ENCODE measurements at places on chromosomes 1 and 21.

GRCh38 chr1:19423130-19423529 is 62.2 kb downstream of the CAPZB start:
- DNase-seq = no peak

DNA sequence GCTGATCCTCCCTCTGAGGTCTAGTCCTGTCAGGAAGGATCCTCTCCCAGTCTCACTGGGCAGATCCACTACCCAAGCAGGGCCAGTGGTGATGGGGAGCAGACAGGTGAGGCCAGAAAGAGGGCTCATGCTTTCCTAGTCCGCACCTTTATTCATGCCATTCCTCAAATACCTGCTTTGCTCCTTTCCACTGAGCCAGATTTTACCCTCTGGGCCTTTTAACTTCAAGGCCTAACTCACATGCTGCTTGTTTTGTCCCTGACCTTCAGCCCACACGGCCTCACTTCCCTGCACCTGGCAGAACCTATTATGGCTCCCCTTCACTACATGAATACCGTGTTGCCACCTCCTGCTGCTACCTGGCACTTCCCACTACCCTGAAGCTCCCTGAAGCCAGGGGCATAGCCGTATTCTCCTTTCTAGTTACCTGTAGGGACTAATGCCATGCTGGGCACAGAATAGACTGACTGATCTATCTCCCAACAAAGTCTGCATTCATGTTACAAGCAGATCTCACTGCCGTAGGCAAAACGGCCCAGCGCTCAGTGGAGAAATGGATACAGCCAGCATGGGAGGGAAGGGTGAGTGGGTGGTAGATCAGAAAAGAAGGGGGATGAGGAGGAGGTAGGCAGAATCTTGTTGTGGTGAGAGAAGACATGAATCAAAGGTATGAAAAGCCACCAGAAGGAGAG is 36.1 kb upstream of the GOLT1A start:
- no peak for DNase-seq

GRCh38 chr1:91381844-91382243 is 22.8 kb downstream of the HFM1 start:
- no peak for DNase-seq

- DNase-seq = no peak
These were observed 9.9 kb upstream of the COA7 start for GRCh38 chr1:52707927-52708655.

DNA sequence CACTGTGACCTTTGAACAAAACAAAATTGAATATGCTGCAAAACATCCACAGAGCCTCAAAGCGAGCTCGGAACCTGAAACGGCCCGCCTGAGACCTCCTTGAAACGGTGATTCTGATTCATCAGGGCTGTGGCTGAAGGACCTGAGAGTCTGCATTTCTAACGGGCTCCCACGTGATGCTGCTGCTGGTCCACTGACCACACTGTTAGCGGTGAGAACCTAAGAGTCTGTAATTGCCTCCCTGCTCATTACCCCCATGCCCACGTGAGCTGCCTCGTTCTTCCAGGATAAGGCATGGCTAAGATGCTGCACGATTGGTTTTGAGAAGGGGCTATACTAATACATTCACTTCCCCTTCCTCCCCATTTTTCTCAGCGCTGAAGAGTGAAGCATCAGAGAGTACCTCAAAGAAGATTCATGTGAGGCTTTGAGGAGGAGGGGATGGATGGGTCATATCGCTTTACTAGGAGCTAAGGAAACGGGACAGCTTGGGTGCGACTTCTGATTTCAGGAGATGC is 9.7 kb downstream of the TLR5 start:
- DNase-seq = no peak

DNA sequence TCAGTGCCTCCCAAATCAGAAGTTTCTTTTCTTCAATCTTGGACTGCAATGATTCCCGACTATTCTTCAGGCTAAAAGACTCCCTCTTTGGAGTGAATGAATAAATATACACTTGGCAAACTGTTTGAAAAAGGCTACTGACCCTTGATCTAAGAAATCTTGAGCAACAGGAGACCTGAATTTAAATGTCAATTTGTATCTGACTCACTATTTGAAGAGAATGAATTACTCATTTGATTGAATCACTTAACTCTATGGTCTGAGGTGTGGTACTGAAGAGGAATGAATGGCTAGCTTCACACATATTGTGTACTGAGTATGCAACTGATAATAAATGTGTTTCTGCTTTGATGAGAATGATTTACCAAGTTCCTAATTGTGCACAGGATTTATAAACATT is 4.6 kb upstream of the SMG7 start:
- no peak for DNase-seq

DNA sequence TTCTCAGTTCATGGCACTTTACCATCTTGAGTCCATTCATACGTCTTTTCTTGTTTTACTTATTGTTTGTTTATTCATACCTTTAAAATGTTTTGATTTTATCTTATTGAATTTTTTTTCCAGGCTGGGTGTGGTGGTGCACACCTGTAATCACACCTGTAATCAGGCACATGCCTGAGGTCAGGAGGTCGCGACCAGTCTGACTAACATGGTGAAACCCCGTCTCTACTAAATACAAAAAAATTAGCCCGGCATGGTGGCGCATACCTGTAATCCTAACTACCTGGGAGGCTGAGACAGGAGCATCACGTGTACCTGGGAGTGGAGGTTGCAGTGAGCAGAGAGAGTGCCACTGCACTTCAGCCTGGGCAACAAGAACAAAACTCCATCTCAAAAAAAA is 104.1 kb upstream of the MROH9 start:
- no peak for DNase-seq

DNA sequence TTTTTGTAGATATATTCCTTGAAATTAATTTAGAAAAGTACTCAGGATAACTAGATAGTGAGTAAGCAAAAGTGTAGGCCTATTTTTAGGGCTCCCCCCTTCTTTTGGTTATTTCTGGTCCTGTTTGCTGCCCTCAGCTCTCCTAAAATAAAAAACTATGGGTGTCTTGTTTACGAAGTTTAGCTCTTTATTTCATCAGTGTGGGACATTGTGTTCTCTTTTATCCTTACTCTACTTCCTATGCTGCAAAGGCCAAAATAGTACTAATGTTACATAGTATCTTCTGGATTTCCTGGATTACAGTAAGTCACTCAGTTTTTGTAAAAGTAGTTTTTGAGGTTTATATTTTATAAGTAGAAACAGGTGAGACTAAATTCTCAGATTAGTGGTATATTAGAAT is 15.4 kb downstream of the CEP350 start:
- DNase-seq = no peak

GRCh38 chr1:180950321-180950720 is 37.6 kb downstream of the KIAA1614 start:
- DNase-seq = no peak

DNA sequence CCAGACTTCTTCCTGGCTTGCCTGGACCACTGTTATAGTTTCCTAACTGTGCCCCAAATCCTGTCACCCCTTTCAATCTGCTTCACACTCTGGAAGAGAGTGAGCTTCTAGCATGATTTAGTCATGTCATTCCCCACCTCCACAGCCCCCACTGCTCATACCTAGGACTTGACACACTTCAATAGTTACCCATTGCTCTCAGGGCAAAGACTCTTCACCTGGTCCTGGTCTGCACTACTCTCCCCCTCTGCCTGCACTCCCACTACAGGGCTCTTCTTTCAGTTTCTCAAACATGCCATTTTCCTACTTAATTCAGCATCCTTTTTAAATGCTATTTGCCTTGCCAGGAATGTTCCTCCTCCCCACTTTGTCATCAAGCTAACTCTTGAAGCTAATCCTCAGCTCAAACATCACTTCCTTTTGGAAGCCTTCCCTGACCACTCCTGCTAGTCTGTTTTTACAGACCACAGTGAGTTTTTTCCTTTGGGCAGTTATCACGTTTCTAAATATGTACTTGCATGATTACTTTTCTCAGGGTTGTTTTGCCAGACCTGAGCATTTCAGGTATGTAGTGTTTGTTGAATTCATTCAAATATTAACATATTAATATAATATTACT is 24.7 kb downstream of the CYP2J2 start:
- DNase-seq = no peak

DNA sequence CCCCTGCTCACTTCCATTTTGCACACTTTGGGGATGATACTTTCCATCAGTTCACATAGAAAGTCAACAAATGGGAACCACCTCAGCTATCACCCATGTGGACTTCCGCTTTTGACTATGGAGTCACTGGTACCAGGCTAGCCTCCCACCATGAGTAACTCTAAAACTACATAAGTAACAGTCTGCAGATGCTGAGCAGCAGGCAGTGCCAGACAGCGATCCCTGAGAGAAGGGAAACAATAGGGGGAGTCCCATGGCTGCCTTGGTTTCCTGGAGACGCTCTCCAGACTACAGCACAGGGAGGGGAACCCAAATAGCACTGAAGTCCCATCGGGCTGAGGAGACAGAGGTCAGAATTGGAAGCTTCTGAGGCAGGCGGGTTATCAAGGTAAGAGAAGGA is 2.8 kb upstream of the TFF2 start:
- no peak for DNase-seq

DNA sequence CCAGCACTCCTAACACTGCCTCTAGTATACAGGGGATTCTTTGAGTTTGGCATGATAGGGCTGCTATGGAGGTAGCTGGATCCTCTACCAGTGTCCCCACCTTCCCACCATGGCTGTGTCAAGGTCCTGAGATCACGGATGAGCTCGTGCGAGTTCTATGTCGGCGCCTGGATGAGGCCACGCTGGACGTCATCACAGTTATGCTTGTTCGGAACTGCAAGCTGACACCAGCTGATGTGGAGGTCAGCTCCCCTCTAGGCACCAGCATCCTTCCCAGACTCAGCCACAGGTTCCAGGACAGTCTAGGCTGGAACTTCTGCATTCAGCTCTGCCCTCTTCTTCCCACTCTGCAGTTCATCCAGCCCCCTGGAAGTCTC is 15.2 kb downstream of the HYI start:
- DNase-seq = no peak

- no peak for DNase-seq
These were observed 3.0 kb upstream of the PKN2 start for GRCh38 chr1:88680911-88681622.

DNA sequence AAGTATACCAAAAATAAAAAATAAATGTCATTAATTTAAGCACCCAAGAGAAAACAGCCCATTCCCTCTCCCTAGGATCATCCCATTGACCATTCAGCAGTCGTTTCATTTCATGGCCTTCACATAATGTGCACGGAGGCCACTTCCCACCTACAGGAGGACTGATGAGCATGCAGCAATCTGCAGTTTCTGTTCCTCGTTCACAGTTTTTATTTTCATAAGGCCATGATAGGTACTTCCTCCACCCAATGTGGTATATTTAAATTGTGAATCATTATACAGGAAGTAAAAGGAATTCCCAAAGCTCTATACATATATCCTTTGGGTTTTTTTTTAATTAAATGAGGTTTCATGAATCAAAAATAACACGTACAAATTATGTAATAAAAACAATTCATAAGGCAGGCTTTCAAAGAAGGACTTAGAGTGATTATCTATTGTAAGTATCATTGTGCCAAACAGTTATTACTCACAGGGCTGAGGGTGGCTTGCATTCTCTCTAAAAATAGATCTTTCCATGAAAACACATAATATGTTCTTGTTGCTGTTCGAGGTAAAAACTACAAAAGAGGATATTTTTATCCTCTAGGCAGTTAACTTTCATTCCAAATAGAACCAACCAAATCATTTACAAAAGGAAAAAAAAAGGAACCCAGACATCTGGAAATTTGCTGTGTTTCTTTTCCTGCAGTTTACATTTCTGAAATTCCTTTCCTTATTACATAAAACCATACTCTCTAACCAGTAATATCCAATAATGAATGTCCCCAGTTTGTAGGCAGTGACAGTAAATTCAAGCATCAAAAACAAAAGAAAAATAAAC is 27.5 kb upstream of the SLC44A3 start:
- DNase-seq = no peak

- DNase-seq = no peak
These were observed 71.4 kb upstream of the COG2 start for GRCh38 chr1:230570724-230571360.

DNA sequence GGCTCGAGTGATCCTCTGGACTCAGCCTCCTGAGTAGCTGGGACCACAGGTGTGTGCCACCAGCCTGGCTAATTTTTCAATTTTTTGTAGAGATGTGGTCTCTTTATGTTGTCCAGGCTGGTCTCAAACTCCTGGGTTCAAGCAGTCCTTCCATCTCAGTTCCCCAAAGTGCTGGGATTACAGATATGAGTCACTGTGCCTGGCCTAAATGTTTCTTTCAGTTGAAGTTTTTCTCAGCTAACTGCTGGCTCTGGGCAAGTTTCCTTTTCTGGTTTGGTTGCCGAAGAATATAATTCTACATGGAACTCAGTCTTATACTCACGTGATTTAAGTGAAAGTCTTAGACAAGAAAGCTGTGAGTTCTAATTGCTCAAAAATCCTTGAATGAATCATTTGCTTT is 57.0 kb downstream of the SASS6 start:
- DNase-seq = no peak

DNA sequence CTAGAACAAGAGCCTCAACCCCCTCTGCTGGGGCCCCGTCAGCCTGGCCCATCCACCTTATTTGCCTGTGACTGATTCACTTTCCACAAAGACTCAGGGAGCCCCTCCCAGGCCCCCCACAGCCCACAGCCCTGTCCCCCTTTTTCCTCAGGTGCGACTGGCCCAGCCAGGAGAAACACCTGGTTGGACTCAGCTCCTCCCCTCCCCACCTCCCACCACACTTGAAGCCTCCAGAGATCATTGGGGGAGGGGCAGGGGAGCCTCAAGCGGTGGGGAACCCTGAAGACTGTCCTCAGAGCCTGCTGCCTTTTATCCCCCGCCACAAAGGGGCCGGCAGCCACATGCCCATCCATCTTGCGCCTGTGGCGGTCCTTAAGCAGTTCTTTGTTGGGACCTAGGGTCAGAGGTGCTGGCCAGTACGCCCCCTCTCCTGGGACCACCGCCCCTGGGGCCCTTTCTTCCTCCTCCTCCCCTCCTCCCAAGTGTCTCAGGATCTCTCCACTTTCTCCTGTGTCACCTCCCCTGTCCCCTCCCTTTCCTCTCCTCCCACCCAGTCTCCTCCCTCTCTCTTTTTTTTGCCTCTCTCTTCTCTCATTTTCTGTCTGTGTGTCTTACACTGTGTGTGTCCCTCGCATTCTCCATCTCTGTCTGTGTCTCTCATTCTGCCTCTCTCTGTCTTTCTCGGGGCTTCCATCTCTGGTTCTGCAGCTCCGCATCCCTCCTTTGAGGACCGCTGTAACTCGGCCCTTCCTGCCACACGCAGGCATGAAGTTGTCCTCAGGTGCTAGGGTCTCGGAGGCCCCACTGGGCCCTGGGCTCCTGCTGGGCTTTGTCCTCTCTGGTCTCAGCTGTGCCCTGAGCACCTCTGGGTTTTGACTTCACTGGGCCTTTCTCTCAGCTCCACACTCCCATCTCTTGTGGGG is 12.2 kb downstream of the CRABP2 start:
- DNase-seq = no peak

GRCh38 chr1:222334026-222334680 is 213.8 kb downstream of the HHIPL2 start:
- DNase-seq = no peak

DNA sequence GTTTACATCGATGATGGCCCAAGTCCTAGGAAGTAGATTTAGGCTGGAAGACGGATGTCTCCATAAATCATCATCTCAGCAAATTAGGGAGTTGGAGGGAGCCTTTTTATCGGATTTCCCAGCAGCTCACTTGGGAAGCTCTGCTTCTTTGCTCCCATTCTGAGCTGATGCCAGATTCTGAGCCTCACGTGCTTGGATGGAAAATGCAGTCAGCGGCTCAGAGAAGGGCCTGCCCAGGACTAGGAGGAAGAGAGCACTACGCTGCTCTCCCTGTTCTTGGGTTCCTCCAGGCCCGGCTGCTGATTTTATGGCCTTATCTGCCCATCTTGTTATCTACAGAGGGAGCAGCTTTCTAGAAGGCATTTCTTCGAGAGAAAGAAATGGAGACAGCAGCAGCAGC is 42.0 kb downstream of the UBIAD1 start:
- no peak for DNase-seq

GRCh38 chr21:26842300-26842699 is 2.9 kb downstream of the ADAMTS1 start:
- no peak for DNase-seq

All from activated T-helper 2 cell treated with anti-CD3 and anti-CD28 coated beads, Interferon-gamma antibody, Interleukin-2, Interleukin-4, amounts not matched to agents 10 μg/mL and 5 μg/mL and 100 μg/mL, durations not matched to agents 14 hours and 24 hours and 36 hours (primary cell).